Heart right ventricle (tissue), 16 donors: ENCODE measurements at places on chromosomes 7 and 10.
A peak's percentile ranks its signal among the peaks of the same experiment; 100 is the strongest.

DNA sequence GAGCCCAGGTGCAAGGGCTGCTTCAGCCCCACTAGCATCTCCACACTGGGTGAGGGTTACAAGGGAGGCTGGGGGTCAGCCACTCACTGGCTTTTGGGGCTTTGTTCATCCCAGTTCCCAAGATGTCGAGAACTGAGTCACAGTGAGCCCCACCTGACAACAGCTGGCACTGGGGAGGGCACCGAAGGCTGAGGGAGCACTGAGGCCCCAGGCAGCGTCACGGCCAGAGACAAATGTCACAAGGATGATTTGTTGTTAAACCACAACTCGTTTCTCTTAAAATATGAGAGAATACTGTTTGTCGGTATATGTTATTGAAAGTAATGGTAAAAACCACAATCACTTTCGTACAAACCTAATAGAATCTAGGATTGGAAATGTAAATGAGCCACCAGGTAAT is 219.9 kb downstream of the CELF2 start:
- no peak for DNase-seq

DNA sequence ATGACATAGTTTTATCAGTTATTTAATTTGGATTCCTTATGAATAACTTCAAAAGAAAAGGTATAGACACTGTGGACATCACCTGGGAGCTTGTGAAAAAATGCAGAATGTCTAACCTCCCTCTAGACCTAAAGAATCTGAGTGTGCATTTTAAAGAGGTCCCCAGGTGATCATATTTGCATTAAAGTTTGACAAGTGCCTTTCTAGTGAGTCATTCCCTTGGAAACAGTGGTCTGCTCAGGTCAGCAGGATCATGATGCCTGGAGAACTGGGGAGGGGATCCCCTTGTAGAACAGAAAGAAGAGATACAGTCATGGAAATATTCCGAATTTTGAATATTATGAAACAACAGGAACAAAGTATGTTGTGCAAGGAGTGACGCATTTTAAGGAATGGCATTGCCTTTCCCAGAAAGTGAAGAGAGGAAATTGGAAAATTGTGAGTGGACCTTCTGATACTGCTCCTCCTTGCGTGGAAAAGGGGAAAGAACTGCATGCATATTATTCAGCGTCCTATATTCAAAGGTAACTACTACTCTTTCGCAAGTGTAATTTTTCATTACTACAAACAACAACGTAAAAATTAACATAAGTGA is 4.6 kb downstream of the STEAP2 start:
- DNase-seq = no peak

GRCh38 chr7:139730746-139731612 is 46.8 kb downstream of the HIPK2 start:
- DNase-seq = peak; percentile 81

DNA sequence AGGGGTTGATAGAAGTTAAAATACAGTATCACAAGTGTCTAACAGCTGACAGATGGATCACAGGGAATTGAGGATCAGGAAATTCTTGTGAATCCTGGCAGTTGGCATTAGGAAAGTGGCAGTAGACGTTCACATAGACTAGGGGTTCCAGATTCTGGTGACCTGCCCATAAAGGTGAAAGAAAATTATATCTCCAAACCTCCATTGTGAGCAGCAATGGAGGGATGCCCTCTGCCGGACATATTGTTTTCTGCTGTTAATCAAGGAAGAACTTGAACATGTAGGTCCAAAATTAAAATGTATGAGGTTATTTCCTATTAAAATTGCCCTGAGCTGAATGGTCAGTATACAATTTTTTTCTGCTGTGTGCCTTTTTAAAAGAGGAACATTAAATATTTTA is 5.1 kb downstream of the NME8 start:
- DNase-seq = no peak

DNA sequence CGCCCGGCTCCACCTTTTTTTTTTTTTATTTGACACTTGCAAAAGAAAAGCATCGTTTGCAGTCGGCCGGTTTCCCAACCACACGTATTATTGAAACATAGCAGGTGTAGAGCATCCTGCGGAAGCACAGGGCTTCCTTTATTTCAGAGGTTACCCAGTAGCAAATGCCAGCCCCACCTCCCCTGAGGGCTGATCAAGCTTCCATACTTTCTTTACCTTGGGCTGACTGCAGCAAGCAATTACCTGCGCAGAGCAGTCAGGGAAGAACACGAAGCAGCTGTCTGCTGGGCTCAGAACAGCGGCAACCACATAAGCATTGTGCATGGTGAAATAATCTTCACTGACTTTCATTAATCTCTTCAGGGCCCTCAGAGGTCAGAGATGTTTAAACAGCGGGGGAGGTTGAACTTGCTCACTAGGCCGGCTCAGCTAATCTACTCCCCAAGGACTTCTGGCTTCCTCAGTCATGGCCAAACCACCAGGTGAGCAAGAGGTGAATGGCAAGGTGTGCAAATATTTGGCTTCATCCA is 784.7 kb upstream of the AUTS2 start:
- no peak for DNase-seq

- no peak for DNase-seq
These were observed 25.1 kb downstream of the CRHR2 start for GRCh38 chr7:30657131-30657530.

- no peak for DNase-seq
These were observed 170.1 kb downstream of the TMEM26 start for GRCh38 chr10:61283066-61283465.

DNA sequence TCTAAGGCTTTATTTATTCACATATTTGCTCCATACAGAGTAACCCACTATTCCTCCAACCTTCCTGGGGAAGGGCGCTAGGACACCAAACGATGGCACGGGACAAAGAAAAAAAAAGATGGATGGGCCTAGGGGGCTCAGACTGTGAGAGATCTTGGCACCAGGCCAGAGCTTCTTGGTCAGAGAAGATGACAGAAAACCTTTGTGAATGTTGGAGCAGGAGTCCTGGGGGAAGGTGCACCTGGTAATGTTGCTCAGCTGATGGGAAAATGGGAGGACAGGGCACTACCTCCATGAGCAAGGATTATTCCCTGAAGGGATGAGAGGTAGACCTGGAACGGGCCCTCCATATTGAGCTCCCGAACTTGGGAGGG is 1.4 kb upstream of the SH3PXD2A start:
- no peak for DNase-seq

- no peak for DNase-seq
These were observed 121.4 kb upstream of the PHYHIPL start for GRCh38 chr10:59055045-59055444.

DNA sequence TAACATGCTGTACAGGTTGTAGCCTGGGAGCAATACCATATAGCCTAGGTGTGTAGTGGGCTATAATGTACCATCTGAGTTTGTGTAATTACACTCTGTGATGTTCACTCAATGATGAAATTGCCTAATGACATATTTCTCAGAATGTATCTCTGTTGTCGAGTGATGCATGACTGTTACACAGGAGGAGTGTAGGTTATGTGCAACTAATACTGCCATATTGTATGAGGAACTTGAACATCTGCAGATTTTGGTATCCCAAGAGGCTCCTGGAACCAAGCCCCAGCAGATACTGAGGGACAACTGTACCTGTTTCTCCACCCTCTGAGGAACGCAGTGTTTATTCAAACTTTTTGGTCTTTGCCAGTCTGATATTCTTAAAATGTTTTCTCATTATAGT is 38.6 kb downstream of the NACAD start:
- DNase-seq = no peak

GRCh38 chr7:146131701-146132100 is 15.1 kb downstream of the CNTNAP2 start:
- DNase-seq = no peak

GRCh38 chr10:72218325-72218724 is 2.2 kb upstream of the ASCC1 start:
- no peak for DNase-seq

- no peak for DNase-seq
These were observed 2.9 kb upstream of the IFRD1 start for GRCh38 chr7:112447406-112447805.

- DNase-seq = peak; percentile 60
These were observed 1.6 kb downstream of the GTF2IRD1 start for GRCh38 chr7:74455291-74455804.

- DNase-seq = no peak
These were observed 448.5 kb upstream of the ANKRD30A start for GRCh38 chr10:36676756-36677430.

DNA sequence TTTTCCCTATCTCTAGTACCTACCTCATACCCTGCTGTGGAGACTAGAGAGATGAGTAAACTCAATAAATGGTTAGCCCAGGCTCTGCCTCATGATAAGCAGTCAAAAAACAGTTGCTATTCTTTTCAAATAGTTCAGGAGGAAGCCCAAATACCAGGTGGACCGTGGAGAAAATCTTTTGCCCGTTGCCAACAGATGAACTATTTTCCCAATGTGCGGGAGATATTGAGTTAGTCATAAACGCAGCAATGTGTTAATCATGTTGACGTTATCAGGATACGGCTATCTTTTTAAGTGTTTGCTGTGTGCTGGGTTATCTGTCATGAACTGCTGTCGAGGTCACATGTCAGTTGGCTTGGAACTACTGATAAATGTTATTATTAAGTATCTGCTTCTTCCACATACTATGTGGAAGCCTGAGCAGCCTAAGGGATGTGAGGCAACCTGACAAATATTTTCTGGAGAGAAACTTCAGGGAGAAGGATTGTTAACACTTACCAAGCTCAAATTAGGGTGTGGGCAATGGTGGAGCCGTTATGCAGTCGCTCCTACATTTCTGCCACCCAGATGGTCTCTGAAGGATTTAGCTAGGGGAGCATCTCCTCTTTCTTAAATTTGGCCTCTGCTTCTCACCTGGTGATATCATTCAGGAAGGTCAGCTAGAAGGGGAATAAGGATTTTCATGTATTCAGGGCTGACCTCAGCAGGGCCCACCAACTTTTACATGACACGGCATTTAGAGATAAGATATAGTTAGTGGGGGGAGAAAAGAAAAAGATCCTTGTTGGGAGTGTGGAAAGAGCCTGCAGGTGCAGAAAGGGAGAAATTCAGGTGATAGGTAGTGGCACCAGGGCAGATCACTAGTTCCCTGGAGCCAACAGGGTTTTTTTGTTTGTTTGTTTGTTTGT is 33.5 kb upstream of the SLC26A3 start:
- no peak for DNase-seq

- DNase-seq = no peak
These were observed 6.1 kb downstream of the CHRM2 start for GRCh38 chr7:136874393-136875032.

DNA sequence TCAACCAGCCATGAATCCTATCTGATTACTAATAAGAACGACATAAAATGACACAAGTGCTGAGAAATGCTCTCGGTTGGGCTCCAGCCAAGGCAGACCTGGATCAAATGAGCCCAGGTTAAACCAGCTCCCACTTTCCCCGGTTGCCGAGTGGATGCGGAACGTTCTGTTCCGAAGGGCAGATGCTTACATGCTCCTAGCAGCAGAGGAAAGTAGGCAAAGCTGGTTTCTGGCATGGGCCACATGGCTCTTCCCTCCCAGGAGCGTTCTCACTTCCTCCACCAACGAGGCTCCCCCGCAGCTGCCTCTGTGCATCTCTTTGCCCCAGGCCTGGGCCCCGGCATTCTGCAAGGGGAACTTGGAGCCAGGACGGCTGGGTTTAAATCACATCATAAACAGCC is 61.8 kb upstream of the SDK1 start:
- no peak for DNase-seq

GRCh38 chr7:112584290-112584689 is 103.5 kb downstream of the LSMEM1 start:
- DNase-seq = no peak

GRCh38 chr7:155344270-155344617 is 46.6 kb downstream of the INSIG1 start:
- no peak for DNase-seq
